ENCODE measurements at places on chromosomes 3 and 15. TPM values are rescaled to one million over a fixed set of nuclear protein-coding genes. Genes with fewer than 3 reads are reported as not detected.

GOLGA6D gene
- not detected for total RNA-seq

CLDN18 gene
- total RNA-seq = not detected

DNAJC17 gene
- total RNA-seq = 17.0 TPM

GASK1A gene
- total RNA-seq = 0.15 TPM

SEMA3G gene
- total RNA-seq = 0.06 TPM

LRRIQ4 gene
- not detected for total RNA-seq

TMC3 gene
- not detected for total RNA-seq

BCHE gene
- total RNA-seq = 1.9 TPM

SLC9C1 gene
- not detected for total RNA-seq

GOLGA6L7 gene
- not detected for total RNA-seq

HRH1 gene
- 13.8 TPM for total RNA-seq

PRRT3 gene
- total RNA-seq = 8.4 TPM

ADAMTSL3 gene
- total RNA-seq = 0.39 TPM

C3orf49 gene
- total RNA-seq = not detected

CA12 gene
- total RNA-seq = 107 TPM

MOBP gene
- not detected for total RNA-seq

HIGD1A gene
- 72.4 TPM for total RNA-seq

PRR20G gene
- total RNA-seq = not detected

ITPKA gene
- 1.1 TPM for total RNA-seq

All from cardiac ventricle fibroblast (primary cell).